Activated CD8-positive, alpha-beta memory T cell treated with anti-CD3 and anti-CD28 coated beads for 4 hours (primary cell): ENCODE measurements at places on chromosomes 3 and 15.

DNA sequence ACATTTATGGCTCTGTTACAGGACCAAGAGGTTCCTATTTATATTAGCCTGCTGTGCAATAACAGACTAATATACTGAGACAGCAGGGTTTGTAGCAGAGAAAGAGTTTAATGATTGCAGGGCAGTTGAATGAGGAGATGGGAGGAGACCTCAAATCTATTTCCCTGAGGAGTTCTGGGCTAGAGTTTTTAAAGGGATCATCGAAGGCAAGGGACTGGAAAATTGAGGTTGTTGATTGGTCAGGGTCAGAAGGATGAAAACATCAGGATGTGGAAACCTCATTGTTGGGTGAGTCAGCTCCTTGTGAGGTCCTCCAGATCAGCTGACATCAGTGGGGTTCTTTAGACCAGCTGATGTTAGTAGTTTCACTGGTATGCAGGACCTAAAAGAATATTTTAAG is 60.6 kb upstream of the GOLGA8B start:
- DNase-seq, result no peak

DNA sequence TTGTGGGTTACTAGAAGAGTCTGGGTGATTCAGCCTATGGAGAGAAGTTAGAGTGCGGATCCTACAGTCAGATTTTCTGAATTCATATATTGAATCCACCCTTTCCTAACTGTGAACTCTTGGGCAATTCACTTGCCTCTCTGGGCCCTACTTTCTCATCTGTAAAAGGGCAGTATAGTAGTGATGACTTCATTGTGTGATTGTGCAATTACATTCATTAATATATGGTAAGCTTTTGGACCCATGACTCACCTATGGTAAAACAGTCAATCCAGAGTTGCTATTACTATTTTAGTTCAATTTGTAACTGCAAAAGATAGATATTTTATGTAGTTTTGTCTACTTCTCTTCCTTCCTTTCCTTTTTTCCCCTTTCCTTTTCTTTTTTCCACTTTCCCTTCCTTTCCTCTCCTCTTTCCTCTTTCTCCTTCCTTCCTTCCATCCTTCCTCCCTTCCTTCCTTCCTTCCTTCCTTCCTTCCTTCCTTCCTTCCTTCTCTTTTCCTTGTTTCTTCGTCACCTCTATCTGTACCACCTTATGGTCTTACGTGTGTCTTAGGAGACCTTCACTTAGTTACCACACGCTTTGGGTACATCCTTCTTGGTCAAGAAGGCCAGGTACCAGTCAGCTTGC is 37.0 kb downstream of the GMNC start:
- no peak for DNase-seq

DNA sequence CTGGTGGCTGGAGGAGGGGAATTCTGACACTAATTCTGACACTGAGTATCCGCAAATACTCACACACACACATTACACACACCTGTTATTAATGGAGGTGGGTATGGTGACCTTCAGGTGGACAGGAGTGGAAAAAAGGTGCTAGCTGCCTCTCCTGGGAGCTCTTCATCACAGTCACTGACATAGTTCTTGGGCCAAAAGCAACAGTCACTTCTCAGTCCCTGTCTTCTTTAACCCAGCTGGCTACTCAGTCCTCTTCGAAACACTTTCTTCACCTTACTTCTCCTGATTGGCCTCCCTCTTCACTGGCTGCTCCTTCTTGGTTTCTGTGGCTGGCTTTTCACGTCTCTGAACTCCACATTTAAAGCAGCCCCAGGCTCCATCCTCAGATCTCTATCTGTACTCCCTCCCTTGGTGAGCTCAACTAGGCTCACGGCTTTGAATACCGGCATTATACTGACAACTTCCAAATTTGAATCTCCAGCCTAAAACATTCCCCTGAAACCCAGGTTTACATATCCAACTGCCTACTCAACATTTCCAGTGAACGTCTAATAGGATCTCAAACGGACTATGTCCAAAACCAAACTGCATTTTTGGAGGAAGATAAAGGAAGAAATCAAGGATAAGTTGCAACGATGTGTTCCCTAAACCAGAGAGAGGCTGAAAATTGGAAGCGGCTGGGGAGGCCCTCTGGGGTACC is 53.2 kb upstream of the HEG1 start:
- no peak for DNase-seq

DNA sequence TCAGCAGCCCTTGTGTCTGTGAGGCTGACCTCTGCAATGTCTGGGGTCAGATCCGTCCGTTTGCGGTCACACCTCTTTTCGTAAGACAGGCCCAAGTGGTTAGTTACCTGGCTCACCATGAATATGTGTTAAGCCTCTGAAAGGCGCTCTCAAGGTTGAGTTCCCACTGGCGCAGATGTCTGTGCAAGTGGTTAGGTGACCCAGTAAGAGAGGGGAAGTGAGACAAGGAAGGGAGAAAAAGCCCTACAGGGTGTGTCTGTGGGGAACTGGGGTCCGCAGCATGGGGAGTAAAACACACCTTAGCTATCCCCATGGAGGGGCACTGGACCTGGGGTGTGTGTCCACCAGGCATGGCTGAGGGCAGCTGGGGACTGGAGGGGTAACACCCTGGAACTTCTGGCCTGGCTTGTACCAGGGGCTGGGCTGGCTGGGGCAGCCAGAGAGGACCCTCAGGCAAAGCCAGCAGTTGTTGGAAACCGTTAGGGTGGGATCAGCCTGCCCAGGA is 391.6 kb upstream of the PROK2 start:
- DNase-seq, result no peak

GRCh38 chr3:14583548-14584091 is 43.5 kb upstream of the GRIP2 start:
- DNase-seq, result no peak

GRCh38 chr3:59879031-59879581 is 829.3 kb upstream of the CFAP20DC start:
- DNase-seq, result no peak

DNA sequence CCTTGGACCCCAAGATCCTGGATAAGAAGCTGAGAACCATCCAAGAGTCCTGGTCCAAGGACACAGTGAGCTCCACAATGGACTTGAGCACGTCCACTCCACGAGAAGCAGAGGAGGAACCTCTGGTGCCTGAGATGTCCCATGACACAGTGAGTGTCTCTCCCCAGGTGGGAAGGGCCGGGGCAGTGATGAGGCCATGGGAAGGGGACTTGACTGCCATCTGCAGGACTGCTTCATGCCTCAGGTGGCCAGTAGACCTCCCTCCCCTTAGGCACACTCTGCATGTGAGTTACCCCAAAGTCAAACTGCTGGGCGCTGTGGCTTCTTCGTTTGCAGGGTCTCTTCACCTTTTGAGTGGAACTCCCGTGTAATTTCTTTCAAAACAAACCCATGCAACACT is 59.7 kb downstream of the CCDC33 start:
- DNase-seq, result no peak

DNA sequence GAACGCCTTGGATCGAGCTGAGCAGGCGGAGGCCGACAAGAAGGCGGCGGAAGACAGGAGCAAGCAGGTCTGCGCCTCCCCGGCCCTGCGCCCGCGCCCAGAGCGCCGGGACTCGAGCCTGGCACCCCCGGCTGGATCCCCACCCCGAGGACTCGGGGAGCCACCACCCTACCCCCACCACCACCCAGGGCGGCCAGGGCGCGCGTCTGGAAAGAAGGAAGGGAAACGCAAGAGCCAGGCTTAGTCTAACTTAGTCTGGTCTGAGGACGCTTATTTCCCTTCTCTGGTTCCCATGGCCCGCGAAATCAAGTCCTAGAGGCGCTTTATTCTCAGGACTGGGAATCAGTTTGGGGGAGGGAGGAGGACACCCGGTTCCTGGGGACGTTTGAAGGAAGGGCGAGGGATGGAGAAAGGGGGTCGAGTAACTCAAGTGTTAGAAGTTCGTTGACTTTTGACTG is 359 bp downstream of the TPM1 start:
- DNase-seq, result no peak

GRCh38 chr15:88932271-88932874 is 19.2 kb upstream of the MFGE8 start:
- no peak for DNase-seq

GRCh38 chr3:12120374-12121140 is 38.2 kb downstream of the TIMP4 start:
- no peak for DNase-seq

- DNase-seq, result no peak
Measured at GRCh38 chr3:14434126-14434497, 31.7 kb downstream of the SLC6A6 start.

GRCh38 chr3:99895131-99895696 is 77.6 kb downstream of the CMSS1 start:
- DNase-seq, result no peak

GRCh38 chr3:160049988-160050387 is 61.4 kb downstream of the IL12A start:
- DNase-seq, result no peak

DNA sequence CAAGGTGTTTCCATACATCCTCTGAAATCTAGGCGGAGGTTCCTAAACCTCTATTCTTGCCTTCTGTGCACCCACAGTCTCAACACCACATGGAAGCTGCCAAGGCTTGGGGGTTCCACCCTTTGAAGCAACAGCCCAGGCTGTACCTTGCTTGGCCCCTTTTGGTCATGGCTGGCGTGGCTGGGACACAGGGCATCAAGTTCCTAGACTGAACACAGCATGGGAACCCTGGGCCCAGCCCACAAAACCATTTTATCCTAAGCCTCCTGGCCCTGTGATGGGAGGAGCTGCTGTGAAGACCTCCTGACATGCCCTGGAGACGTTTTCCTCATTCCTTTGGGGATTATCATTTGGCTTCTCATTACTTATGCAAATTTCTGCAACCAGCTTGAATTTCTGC is 739.0 kb upstream of the NECTIN3 start:
- DNase-seq, result no peak

GRCh38 chr3:53809267-53809666 is 37.0 kb downstream of the CHDH start:
- no peak for DNase-seq

GRCh38 chr3:36957862-36958686 is 13.2 kb upstream of the TRANK1 start:
- no peak for DNase-seq

GRCh38 chr15:90650117-90650955 is 66.8 kb upstream of the BLM start:
- DNase-seq, result no peak

- no peak for DNase-seq
Measured at GRCh38 chr15:65349338-65349737, 28.5 kb downstream of the IGDCC3 start.

DNA sequence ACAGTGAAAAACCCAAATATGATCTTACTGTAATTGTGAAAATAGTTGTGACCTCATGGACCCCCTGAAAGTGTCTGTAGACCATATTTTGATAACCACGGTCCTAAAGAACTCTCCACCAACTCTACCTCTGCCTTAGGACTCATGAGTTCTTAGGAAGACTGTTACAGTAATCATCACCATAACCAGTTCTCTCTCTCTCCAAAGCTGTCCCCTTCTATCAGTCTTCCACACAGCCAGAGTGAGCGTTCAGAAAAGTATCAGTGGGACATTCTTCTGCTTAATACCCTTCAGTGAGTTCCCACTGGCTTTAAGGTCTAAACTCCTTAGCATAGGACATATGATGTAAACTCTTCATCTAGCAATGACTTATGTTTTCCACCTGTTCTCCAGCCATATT is 27.6 kb upstream of the ST6GAL1 start:
- DNase-seq, result no peak

GRCh38 chr15:96702589-96702988 is 372.1 kb downstream of the NR2F2 start:
- DNase-seq, result no peak

GRCh38 chr3:9897408-9898372 is 5.0 kb upstream of the IL17RE start:
- DNase-seq, result no peak

DNA sequence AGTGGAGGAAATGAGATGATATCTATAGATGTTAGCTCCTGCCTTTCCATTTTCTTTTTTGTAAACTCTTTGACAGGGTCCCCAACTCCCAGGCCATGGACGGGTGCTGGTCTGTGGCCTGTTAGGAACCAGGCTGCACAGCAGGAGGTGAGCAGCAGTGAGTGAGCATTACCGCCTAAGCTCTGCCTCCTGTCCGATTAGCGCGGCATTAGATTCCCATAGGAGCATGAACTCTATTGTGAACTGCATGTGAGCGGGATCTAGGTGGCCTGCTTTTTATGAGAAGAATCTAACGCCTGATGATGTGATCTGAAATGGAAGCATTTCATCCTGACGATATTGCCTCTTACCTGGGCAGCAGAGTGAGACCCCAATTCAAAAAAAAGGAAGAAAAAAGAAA is 56.8 kb upstream of the CHD2 start:
- DNase-seq, result no peak

GRCh38 chr3:96267577-96267976 is 546.8 kb upstream of the EPHA6 start:
- DNase-seq, result no peak

DNA sequence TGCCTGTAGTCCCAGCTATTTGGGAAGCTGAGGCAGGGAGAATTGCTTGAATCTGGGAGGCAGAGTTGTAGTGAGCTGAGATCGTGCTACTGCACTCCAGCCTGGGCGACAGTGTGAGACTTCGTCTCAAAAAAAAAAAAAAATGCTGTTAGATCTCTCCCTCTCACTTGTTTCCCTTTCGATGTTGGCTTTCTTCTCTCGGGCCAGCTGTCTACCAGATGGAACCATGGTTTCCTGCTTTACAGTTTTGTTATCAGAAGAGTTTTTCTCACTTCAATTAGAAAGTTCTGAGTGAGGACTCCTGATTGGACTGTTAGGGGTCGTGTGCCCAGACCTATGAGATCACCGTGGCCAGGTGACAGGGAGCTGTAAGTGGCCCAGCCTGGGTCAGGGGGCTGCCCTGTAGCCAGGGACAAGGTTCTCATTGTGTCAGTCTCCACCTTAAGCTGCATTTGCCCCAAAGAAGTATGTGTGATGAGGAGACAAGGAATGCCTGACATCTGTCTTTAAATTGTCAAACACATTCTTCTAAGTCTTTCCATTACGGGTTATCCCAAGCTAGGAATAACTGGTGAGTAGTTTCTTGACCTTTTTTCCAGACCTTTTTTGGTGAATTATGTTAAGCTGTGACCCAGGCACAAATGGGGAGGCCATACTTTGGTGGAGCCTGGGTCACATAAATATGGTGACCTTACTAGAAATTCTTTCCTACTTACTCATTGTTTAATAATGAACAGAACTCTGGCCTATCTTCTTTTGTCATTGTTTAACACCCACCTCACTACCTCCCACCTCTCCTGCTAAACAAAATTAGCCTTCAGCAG is 25.2 kb downstream of the SNAPC5 start:
- DNase-seq, result no peak

DNA sequence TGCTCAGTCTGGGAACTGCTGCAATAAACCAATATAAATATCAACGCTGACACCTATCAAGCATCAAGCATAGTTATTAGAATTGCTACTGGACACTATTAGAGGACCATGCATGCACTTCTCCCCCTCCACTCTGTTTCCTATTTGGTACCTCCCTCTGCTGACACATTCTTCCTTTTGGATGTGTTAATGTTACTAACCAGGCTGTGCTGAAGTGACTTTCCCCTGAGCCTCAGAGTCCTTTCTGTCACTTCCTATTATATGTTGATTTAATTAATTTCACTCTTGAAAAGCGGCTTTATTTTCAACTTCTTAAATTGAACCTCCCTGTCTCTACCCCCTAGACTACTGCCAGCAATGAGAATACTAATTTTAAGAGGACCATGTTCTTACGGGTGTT is 379.1 kb downstream of the MCTP2 start:
- no peak for DNase-seq
